Urinary bladder (tissue), 4 donors: ENCODE measurements at places on chromosomes 5 and 9. TPM values are rescaled to one million over a fixed set of nuclear protein-coding genes. Genes with fewer than 3 reads are reported as not detected.
A peak's percentile ranks its signal among the peaks of the same experiment; 100 is the strongest.

DNA sequence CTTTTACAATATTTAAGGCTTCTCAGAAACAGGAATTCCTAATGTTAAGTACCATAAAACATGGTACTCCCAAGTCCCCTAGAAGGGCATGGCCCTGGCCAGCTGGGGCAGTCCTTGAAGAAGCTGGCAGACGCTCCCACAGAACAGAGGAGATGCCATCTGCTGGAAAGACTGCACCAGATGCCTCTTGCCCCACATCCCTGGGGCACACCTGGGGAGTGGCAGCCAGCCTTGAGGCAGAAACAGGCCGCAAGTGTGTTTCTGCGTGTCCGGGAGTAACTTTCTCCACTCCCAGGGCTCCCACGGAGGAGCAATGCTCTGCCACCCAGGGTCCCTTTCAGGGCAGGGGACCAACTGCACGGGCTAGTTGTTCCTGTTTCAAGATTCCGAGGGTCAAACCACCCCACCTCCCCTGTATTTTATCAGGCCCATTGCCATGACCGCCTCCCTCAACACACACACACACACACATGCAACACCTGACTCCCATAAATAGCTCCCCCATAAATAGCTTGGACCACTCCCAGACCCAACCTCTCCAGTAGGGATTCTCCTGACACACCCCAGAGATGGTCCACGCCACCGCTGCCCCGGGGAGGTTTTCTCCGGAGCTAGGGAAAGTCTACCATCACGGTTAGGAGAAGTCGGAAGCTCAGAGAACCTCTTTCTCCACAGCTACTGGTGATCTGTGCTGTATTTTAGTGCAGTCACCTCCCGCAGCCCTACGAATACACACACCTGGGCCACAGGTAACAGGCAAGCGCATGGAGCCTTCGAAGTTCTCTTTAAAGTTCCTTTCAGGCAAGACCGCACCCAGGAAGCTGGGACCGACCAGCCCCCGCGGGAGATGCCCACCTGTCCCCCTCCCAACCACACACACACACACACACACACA lies 1.5 kb downstream of the SPOCK1 start:
- DNase-seq = no peak

DNA sequence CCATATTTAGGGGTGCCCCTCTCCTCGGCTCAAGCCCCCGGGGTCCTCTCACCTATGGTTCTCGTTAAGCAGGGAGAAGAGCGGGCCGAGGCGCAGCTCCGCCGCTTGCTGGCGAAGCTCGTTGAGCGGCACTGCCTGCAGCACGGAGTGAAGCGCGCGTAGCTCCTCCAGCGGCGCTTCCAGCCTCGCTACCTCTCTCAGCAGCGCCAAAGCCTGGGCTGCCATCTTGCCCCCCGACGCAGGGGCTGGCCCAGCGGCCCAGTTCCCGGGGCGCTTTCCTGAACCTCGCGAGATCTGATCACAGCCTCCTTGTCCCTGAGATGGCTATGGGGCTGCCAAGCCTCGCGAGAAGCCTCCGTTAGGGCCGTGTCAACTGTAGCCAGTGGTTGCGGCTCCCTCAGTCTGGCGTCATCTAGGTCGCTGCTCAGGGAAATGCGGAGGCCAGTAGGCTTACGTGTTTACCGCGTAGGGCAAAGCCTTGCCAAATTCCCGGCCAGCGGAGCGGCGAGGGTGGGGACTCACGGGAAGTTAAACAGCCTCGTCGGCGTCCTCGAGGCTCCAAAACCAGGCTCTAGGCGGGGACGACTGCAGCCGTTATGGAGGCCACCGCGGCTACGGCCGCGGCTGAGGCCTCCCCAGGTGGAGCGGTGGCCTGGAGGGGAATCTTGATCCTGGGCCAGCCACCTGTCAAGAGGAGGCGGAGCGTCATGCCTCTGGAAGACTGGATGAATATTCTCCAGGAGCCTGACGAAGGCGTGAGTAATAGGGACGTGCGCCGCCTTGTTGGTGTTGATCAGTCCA lies at the start of gene PSMD5:
Gene PSMD5, minus strand, starts transcription at position 238 of the 801 bp plus-strand sequence. Its CDS starts 13 bp downstream, at position 225.
- peak; percentile 95 for DNase-seq

GRCh38 chr9:76115982-76116646 lies 225.6 kb downstream of the PCSK5 start:
- DNase-seq = no peak

- DNase-seq = no peak
Measured at GRCh38 chr5:141694479-141694878, 12.4 kb upstream of the ARAP3 start.

GRCh38 chr9:122051351-122052321 lies 41.5 kb downstream of the TTLL11 start:
- DNase-seq = no peak

DNA sequence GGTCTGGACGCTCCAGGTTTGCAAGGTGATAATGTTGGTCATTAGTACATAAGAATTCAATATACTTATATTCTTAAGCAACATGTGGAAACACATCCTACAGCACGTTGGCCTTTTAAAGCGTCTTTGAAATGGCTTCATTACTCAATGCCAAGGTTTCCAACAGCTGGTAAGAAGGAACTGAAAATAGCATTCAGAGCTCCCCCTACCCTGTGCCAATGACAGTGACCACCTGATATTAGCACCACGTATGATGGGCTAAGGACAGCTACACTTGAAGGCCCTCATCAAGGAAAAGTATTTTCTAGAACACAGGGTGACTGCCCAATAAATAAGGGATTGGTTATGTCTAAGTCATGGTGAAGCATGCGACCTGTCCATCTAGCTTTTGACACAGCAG lies 9.9 kb downstream of the ZNF622 start:
- no peak for DNase-seq

SPATA9 gene
- 2.1 TPM for total RNA-seq
